ENCODE measurements at places on chromosomes 1 and 21.

DNA sequence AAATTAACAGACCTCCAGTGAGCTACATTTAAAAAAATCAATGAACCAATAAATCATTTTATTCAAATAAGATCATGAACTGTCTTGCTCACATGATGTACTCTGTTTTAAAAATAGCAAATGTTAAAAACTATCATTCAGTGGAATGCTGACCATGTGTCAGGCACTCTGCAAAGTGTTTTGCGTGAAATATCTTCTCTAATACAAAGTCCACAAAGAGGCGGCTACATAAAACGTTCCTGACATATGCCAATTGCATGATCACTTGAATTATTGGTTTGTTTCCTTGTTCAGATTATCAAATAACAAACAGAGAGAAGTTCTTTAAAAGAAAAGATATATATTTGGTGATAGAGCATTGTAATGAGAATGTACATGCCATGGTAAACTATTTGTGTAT is 10.7 kb downstream of the FMO2 start:
- no peak for DNase-seq

DNA sequence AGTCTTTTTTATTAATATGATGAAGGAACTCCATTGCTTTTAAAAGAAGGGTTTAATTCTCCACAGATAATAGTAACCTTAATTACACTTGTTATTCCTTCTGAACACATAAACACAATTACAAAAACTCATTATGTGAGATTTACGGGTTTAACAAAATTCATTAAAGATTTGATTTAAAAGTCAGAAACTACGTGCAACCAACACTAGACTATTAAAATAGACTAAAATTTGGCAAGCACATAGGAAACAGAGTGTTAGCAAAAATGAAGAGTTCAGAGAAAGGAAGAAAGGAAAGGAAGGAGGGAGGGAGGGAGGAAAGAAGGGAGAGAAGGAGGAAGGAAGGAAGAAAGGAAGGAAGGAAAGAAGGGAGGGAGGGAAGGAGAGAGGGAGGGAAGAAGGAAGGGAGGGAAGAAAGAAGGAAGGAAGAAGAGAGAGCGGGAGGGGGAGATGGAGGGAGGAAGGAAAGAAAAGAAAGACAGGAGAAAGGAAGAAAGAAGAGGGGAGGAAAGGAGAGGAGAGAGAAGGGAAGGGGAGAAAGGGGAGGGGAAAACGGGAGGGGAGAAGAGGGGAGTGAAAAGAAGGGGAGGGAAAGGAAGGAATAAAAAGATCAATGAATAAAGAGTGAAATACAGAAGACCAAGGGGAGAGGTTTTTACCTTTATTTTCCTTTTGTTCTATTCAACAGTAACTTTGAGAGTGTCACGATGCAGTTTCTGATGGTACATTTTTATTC is 123.4 kb upstream of the LYPLAL1 start:
- DNase-seq, result no peak

- no peak for DNase-seq
Observed at GRCh38 chr1:161085165-161085564, 4.2 kb downstream of the NECTIN4 start.

DNA sequence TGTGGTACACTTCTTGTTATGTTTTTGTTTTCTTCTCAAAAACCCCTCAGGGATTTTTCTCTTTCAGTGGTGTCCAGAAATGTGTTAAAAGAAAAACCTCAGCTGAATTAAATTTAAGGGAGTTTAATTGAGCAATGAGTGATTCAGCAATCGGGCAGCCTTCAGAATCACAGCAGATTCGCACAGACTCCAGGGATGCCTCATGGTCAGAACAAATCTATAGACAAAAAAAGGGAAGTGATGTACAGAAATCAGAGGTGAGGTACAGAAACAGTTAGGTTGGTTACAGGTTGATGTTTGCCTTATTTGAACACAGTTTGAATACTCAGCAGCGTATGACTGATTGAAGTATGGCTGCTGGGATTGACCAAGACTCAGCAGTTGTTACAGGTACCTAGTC is 86.2 kb downstream of the TLR5 start:
- no peak for DNase-seq

DNA sequence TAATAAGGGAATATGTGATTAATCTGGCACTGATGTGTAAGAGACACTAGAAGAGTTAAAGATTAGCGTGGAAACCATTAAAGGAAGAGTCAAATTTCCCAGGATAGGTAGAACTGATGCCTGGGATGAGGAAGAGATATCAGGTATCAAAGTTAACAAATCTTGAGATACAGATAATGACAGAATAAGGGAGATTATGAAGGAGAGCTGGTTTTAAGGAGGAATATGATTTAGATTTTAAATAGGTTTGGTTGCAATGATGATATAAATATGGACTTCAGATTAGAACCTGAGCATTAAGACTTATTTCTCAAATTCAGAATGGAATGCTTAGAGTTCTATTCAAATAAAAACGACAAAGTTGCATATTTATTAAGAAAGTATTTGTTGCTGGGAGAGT is 26.2 kb downstream of the MAGI3 start:
- no peak for DNase-seq

DNA sequence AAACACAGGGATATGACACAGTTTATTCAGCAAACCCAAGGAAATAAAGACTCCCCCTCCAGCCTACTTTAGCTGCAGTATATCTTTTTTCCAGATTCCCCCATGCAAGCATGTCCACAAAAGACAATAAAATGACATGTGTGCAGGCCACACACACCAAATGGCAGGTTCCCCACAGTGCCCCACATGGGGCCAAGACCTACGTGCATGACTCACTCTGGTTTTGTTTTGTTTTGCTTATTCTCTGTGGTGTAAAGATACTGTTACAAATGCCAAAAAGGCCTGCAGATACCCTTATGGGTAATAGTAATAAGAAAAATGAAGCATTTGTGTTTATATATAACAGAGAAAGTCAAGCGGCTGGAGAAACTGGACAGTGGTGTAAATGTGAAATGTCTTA is 71.6 kb downstream of the RD3 start:
- DNase-seq, result no peak

DNA sequence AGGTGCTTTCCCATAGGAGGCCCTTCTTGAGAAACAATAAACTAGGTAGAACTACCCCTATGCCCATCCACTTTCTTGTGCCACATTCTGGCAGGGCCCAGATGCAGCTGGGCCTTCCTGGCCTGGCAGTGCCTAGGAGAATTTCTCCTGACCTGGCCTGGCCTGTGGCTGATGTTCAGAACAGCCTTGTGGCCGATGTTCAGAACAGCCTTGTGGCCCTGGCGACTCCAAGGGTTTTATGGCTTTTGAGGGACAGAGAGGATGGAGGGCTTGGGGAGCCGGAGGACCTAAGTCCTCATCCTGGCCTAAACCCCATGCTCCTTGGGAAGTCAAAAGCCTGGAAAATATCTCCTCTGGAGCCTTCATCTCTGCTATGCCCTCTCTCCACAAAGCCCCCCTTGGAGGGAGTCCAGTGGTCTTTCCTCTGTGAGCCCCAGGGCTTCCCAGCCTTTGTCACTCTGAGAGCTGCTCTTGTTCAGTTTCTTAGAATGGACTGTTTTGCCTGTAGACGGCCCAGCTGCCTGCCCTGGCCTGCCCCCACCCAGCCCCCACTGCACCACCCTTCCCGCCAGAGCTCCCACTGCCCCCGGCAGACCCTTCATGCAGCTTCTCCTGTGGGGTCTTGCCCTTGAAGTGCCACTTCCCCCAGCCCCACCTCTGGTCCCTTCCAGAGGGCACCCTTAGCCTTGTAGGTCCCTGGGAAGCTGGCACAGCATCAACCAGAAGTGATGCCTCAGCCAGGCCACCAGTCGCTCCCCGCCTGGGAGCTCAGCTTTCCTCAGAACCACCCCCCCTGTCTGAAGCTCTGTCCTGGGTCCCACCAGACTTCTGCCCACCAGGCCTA is 7.0 kb downstream of the GPR37L1 start:
- DNase-seq, result no peak

DNA sequence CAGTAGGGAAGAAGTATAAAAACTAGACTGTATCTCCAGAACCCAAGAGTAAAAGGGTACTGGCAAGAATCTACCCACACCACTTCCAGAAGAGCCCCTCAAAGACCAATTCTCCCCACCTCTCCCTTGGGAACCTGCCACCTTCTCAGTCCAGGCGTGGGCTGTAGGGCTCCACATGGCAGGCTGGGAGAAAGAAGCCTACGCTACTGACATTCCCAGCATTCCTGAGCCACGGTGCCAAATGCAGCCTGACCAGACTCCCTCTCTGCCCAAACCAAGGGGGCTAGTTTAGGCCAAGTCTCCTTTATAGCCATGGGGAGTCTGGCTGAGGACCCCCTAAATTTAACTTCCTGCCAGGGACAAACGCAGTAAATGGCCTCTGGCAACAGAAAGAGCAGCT is 2.0 kb downstream of the UBE2Q1 start:
- DNase-seq, result no peak

DNA sequence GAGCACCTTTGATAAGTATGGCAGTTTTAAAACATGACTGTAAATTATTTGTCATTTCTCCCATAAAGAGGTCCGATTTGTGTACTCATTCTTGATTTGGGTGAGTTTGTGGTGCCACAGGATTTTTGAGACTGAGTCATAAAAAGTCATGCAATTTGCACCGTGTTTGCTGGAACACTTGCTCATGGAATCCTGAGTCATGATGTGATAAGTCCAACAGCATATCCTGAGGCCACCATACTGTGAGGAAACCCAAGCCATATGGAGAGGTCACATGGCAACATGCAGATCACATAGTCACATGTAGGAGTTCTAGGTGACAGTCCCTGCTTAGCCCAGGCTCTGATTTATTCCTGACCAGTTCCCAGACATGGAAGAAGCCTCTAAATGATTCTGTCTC is 40.8 kb upstream of the PRRX1 start:
- DNase-seq, result no peak

- no peak for DNase-seq
Observed at GRCh38 chr1:47013293-47013692, 10.2 kb upstream of the CYP4X1 start.

DNA sequence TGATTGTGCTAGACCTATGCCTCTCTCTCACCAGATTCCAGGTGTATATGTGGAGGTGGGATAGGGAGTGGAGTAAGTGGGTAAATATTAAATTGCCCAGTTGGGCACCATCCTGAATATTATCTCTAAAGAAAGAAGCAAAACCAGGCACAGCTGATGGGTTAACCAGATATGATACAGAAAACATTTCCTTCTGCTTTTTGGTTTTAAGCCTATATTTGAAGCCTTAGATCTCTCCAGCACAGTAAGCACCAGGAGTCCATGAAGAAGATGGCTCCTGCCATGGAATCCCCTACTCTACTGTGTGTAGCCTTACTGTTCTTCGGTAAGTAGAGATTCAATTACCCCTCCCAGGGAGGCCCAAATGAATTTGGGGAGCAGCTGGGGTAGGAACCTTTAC is at the start of gene FCER1A:
TSS of gene FCER1A (plus strand) at position 242 of the 400 bp plus-strand sequence. CDS start at position 271, 29 bp downstream.
- DNase-seq, result no peak

DNA sequence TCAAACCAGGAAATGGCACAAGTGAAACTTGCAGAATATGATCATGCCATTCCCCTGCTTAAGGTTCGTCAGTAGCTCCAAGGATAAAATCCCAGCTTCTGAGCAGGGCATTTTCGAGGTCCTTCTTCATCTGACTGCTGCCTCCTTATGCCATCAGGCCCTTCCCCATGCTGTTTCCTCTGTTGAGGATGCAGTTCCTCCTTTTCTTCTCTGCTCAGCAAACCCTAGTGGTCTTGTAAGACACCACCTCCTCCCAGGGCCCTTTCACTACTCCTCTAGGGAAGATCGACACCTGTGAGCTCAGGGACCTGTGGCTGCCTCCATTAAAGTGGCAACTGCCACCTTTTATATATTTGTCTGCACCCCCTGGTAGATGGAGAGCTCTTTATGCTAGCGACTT is 62.1 kb upstream of the JUN start:
- no peak for DNase-seq

DNA sequence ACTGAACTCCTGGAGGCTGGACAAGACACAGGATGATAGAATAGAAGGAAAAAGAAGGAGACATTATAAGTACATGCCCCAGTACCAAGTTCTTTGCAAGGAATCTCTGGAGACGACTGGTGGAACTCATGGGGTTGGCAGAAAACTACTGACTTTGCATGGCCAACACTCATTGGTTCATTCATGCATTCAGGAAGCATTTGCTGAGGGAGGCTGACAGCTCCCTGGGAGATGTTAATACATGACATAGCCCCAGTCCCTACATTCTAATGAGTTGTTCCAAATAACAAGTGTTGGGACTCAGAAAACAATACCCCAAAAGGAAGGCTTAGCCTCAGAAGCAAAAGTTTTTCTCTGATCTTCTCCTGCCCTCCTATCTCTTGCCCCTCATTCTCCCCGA is 172.8 kb upstream of the IRF2BP2 start:
- no peak for DNase-seq

GRCh38 chr1:47580451-47580995 is 142.7 kb downstream of the FOXD2 start:
- DNase-seq, result no peak

GRCh38 chr1:33342041-33342723 is 21.3 kb upstream of the A3GALT2 start:
- DNase-seq, result no peak

- no peak for DNase-seq
Observed at GRCh38 chr1:22048351-22049192, 3.9 kb upstream of the CDC42 start.

DNA sequence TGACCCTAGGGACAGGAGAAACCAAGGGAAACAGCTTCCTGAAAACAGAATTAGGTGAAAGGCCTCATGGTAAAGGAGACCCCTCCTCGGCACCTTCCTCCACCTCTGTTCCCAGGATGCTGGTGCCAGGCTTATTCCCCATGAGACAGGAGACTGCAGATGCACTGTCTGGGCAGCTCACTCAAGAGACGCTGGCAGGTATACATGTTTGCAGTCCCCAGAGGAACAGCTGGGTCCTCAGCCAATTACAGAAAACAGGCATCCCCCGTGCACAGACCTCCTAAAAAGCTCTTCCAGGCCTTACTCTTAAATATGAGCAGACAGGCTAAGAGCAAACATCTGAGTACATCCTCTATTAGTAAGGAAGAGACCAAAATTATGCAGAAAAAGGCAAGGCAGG is 6.5 kb downstream of the CCSAP start:
- no peak for DNase-seq

GRCh38 chr1:7299329-7299799 is 471.7 kb upstream of the VAMP3 start:
- no peak for DNase-seq

DNA sequence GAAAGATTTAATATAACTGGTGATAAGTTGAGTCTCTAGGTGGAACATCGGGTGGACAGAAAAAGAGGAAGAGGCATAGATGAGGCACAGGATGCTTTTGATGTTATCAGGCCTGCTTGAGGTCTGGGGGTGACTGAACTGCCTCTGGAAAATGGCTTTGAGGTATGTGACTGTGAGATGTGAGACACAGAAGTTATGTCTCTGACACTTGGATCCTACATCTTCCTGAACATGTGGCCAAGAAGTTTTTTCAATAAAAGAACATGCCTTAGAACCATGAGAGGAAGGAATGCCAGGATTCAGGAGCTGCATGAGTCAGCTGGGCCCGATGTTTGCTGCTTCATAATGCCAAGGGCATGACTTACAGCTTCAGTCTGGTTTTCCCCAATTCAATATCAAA is 11.5 kb upstream of the AIM2 start:
- DNase-seq, result no peak

GRCh38 chr1:78114034-78114956 is 68.5 kb downstream of the GIPC2 start:
- DNase-seq, result peak; percentile 27
